ENCODE measurements at places on chromosomes 13 and 19. TPM values are rescaled to one million over a fixed set of nuclear protein-coding genes. Genes with fewer than 3 reads are reported as not detected.

GRCh38 chr13:78610381-78610883, 7.1 kb upstream of the POU4F1 start:
- peaks cover 19% of the 10 kb centered on the region for H3K4me1 ChIP-seq
- no peak for DNase-seq
- peaks cover 36% of the 10 kb centered on the region for H3K27me3 ChIP-seq
- H3K36me3 ChIP-seq: no peaks in the 10 kb centered on the region

Gene SBNO2
- 33.0 TPM for total RNA-seq

- no peak for DNase-seq
- H3K4me3 ChIP-seq: no peak overlapping the region
- no peaks in the 10 kb centered on the region for H3K36me3 ChIP-seq
These were observed 1763.3 kb upstream of the MIR17HG start for GRCh38 chr13:89584058-89584620.

Gene CRX
- not detected for total RNA-seq

GRCh38 chr19:295687-296370, 4.6 kb upstream of the PLPP2 start:
- no peak overlapping the region for H3K27ac ChIP-seq
- H3K4me1 ChIP-seq: peaks cover 12% of the 10 kb centered on the region
- H3K4me3 ChIP-seq: no peak overlapping the region
- no peaks in the 10 kb centered on the region for H3K36me3 ChIP-seq

- no peaks in the 10 kb centered on the region for H3K36me3 ChIP-seq
- H3K27ac ChIP-seq: no peak overlapping the region
- no peaks in the 10 kb centered on the region for H3K4me1 ChIP-seq
- DNase-seq: no peak
These were observed 6.9 kb upstream of the CDK8 start for GRCh38 chr13:26247011-26247410.

Gene CCDC122
- total RNA-seq: 5.0 TPM

DNA sequence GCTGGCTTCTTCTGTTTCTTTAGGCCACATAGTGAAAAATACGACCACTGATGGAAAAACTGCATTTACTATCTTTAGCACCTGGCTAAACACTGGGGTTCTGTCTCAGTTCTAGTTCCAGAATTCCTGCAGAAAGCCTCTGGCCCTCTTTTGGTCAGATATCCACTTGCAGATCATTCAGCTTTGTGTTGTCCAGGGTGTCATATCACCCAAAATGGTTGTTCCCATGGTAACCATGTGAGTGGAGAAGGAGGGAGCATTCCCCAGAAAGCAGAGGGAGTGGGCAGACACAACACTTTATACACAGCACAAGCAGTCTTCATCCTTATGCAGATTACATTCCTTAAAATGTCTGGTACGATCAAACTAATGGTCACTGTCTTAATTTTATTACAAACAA, 73.5 kb downstream of the CAB39L start:
- no peaks in the 10 kb centered on the region for H3K36me3 ChIP-seq
- no peak for DNase-seq
- no peak overlapping the region for H3K4me3 ChIP-seq
- H3K4me1 ChIP-seq: peaks cover 13% of the 10 kb centered on the region
- no peaks in the 10 kb centered on the region for H3K27me3 ChIP-seq

DNA sequence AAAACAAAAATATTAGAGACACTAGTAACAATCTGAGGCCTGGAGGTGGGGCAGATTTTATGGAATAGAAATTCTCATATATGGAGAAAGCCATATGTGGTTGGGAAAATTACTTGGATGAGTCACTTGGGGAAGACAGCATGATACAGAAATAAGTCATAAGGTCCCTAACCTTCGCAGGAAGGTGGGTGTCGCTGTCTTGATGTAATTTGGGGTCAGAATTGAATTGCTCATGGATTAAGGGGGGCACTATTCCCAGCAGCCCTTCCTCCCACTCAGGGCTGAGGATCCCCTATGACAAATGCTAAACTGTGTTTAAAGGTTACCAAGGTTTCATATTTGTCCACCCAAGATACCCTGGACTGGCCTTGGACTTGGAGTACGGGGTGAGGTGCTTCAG, 5.0 kb downstream of the RDH8 start:
- H3K36me3 ChIP-seq: no peaks in the 10 kb centered on the region
- no peak overlapping the region for H3K4me3 ChIP-seq
- no peak overlapping the region for H3K27ac ChIP-seq
- peaks cover 3% of the 10 kb centered on the region for H3K27me3 ChIP-seq
- H3K4me1 ChIP-seq: no peaks in the 10 kb centered on the region
- no peak for DNase-seq

DNA sequence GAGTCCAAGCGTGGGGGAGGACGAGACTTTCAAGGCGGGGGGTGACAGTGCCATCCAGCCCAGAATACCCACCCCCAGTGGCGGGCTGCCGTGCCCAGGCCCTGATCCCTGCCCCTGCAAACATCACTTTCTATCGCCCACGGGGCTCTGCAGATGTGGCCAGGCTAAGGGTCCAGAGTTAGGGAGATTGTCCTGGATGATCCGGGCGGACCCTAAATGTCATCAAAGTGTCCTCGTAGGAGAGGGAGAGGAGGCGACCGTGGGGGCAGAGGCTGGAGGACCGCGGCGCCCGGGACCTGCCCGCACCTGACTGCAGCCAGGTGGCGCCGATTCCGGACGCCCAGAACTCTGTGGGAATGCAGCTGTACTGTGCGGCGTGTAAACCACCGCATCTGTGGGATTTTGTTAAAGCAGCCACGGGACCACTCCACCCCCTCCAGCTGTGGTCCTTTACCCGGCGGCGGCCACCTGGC, 32.4 kb downstream of the GJA3 start:
- peak overlapping the region; percentile 77 for H3K4me3 ChIP-seq
- H3K27ac ChIP-seq: peak overlapping the region; percentile 84
- peaks cover 11% of the 10 kb centered on the region for H3K4me1 ChIP-seq
- no peaks in the 10 kb centered on the region for H3K27me3 ChIP-seq
- H3K36me3 ChIP-seq: no peaks in the 10 kb centered on the region

DNA sequence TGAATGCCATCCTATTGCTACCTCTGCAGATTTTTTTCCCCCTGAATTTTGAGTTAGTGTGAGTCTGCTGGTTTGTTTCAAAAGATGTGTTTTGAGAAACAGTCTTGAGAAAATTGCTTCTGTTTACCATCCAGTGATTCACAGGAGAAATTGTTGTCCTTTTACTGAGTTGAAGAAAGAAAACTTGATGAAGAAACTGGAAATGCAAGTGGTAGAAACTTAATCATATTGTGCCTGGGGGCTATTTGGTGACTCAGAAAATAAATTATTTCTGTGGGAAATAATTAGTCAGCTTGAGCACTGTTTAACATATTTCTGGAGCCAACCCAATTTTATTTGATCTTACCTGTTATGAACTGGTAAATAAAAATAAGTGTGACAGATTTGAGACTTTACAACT, 35.4 kb downstream of the PAN3 start:
- H3K36me3 ChIP-seq: no peaks in the 10 kb centered on the region
- no peak overlapping the region for H3K4me3 ChIP-seq
- H3K27ac ChIP-seq: no peak overlapping the region
- no peaks in the 10 kb centered on the region for H3K27me3 ChIP-seq

Gene ZNF763
- 4.5 TPM for total RNA-seq

Gene SYT5
- 10.6 TPM for total RNA-seq

DNA sequence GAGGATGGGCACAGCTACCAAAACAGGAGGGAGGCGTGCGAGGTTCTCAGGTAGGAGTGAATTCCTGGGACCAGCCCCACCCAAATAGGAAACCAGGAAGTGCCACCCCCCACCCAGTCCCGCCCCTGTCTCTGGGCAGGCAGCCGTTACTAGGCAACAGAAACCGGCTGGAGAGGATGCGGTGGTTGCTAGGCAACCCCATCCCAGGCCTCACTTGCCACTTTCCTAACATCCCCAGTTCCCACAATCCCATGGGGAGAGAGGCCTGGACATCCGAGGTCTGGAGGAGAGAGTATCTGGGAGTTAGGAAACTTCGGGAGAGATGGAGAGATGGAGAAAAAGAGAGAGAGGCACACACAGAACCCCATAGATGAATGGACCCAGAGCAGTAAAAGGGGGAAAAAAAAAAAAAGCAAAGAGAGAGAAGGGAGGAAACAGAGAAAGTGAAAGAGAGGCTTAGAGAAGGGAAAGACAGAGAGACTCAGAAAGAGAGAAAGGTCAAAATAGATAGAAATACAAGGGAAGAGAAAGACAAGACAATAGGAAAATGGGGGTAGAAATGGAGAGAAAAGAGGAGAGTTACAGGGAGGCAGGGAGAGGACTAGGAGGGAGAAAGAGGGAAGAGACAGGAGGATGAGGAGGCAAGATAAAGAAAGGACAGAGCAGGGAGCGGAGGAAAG, 3.8 kb downstream of the GRIK5 start:
- DNase-seq: no peak
- H3K4me3 ChIP-seq: no peak overlapping the region
- no peaks in the 10 kb centered on the region for H3K36me3 ChIP-seq

DNA sequence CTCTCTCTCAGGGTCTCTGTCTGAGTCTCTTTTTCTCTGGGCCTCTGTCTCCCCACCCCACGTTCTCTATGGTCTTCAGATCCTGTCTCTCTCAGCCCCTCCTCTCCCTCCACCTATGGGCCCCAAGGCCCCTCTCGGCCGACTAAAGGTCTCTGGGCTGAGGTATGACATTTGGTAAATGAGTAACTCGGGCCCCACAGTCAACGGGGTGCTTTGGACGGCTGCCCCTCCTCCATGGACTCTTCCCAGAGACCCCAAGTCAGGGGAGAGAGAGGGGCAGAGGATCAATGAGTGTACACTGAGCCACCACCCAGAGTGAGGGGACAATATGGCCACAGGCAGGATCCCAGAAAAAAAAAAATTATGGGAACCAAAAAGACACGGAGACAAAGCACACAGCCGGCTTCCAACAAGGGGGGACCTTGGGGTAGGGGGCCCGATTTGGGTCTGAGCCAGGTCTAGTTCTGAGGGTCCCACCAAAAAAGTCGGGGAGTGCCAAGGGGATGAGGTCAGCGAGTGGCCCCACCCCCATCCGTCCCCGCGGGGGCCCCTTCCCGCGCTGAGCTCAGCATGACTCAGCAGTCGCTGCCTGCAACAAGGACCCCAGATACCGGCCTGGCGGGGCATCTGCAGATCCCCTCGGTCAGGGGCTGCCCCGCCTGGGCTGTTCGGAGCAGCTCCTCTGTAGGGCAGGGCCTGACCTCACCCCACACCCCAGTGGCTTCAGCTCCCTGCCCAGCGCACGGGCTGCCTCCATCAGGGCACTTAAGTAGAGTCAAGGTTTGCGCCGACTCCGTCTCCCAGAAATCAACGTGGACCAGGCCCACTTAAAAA, 1.5 kb upstream of the FTL start:
- peak; percentile 86 for DNase-seq
- H3K27ac ChIP-seq: peak overlapping the region; percentile 93
- H3K4me3 ChIP-seq: no peak overlapping the region
- no peaks in the 10 kb centered on the region for H3K27me3 ChIP-seq
- H3K36me3 ChIP-seq: no peaks in the 10 kb centered on the region
- peaks cover 34% of the 10 kb centered on the region for H3K4me1 ChIP-seq

- H3K4me1 ChIP-seq: no peaks in the 10 kb centered on the region
- DNase-seq: no peak
- no peaks in the 10 kb centered on the region for H3K27me3 ChIP-seq
- no peak within 1 kb of the TSS for H3K4me3 ChIP-seq
These were observed at the start of gene RAX2 for GRCh38 chr19:3771906-3772455. RAX2 (minus strand) TSS chr19:3772228; CDS start chr19:3771742, 486 bp downstream.

- no peak overlapping the region for H3K27ac ChIP-seq
- H3K36me3 ChIP-seq: no peaks in the 10 kb centered on the region
- no peak overlapping the region for H3K4me3 ChIP-seq
- DNase-seq: no peak
- H3K27me3 ChIP-seq: no peaks in the 10 kb centered on the region
- no peaks in the 10 kb centered on the region for H3K4me1 ChIP-seq
These were observed 54.8 kb upstream of the SOX1 start for GRCh38 chr13:112012016-112012704.

DNA sequence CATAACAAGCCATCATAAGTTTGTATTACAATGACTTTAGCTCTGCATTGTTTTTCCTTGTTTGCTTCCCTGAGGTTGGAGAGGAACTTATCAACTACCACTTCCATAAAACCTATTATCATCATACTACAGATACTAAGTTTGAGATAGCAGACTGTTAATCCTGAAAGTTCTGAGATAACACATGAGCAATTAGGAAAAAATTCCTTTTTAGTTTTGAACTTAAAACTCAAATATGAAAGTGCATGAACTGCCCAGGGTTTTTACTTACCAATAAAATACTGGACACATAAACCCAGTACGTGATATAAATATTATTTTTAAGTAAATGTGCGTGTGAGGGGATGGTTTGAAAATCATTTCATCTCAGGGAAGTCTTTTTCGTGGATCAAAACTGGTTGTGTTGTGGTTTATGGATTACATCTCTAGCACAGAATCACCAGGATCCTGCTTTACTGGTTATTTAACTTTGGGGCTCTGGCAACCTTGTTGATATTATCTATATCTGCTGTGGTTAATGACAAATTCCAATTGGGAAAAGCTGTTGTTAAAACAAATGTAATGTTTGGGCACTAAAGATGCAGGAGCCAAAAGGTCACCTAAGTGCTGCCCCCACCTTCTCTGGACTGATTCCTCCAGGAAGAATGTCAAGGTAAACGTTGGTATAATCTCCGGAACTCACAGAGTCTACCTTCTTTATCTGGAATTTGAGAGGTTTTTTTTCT, 12.4 kb downstream of the CDX2 start:
- no peak overlapping the region for H3K4me3 ChIP-seq
- no peak for DNase-seq
- H3K27me3 ChIP-seq: peaks cover 76% of the 10 kb centered on the region
- H3K36me3 ChIP-seq: no peaks in the 10 kb centered on the region

DNA sequence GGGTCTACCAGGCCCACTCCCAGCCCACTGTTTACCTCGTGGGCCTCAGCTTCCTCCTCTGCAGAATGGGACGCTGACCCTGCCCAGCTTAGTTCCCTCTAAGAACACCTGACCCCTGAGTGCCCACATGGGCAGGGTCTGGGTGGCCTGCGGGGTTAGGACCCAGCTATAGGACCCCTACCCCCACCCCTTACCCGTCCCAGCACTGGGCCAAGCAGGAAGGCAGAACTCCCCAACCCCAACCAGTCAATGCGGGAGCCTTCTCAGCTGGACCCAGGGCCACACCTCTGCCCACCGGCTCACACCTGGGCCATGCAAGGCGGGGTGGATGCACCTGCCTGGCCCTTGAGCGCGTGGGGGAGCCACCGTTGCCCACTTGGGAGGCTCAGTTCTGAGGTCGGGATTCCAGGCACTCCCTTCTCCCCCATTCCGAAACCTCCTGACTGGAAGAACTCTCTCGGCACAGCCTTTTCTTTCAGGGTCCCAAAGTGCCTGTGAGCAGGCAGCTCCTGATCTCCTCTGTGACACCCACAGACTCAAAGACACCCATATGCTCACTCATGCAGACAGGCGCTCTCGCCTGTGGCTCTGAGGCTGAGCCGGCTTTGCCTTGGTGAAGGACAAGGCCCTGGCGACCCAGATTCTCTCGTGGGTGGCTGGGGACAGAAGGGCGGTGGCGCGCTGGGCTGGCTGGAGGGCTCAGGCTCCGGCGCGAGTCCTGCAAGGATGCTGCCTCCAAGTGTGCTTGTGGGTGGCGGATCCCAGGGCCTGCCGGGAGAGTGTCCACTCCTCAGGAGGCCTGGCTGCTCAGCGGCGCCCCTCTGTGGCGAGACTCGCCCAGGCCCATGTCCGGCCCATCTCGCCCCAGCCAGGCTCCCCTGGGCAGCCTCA, 27.9 kb upstream of the PARP4 start:
- no peak overlapping the region for H3K4me3 ChIP-seq
- peaks cover 5% of the 10 kb centered on the region for H3K27me3 ChIP-seq
- H3K4me1 ChIP-seq: no peaks in the 10 kb centered on the region
- no peak overlapping the region for H3K27ac ChIP-seq
- no peak for DNase-seq

Gene C19orf73
- total RNA-seq: 0.94 TPM
